ENCODE measurements at places on chromosomes 12 and 14. TPM values are rescaled to one million over a fixed set of nuclear protein-coding genes. Genes with fewer than 3 reads are reported as not detected.

DNA sequence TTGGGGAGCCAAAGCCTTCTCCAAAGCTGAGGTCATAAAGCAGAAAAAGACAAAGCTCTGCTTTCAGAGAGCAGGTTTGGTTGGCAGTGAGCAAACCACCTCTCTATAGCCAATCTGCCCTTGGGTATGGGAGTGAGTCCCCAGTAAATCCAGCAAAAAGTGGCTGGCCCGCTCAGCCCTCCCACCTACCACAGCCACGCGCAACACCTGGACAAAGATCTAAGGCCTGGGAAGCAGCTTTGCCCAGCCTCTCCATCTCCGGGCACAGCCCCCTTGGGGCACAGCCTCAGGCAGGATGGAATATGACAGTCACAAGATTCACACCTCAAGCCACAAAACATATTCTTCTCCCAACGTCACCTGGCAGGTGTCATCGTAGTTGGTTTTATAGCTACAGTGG is 211.7 kb upstream of the EEA1 start:
- H3K36me3 ChIP-seq = no peaks in the 10 kb centered on the region
- no peaks in the 10 kb centered on the region for H3K27me3 ChIP-seq
- H3K4me1 ChIP-seq = peaks cover 31% of the 10 kb centered on the region
- H3K27ac ChIP-seq = no peak overlapping the region

- no peak for DNase-seq
- no peaks in the 10 kb centered on the region for H3K27me3 ChIP-seq
- H3K27ac ChIP-seq = no peak overlapping the region
- peaks cover 16% of the 10 kb centered on the region for H3K4me1 ChIP-seq
- no peaks in the 10 kb centered on the region for H3K36me3 ChIP-seq
These were observed 9.7 kb upstream of the FOS start for GRCh38 chr14:75268633-75269550.

GRCh38 chr14:86052868-86053267 is 522.9 kb downstream of the FLRT2 start:
- H3K36me3 ChIP-seq = no peaks in the 10 kb centered on the region
- no peak overlapping the region for H3K27ac ChIP-seq
- DNase-seq = no peak

GRCh38 chr12:92540782-92541423 is 161.9 kb upstream of the PLEKHG7 start:
- no peaks in the 10 kb centered on the region for H3K36me3 ChIP-seq
- H3K27me3 ChIP-seq = no peaks in the 10 kb centered on the region
- H3K27ac ChIP-seq = no peak overlapping the region
- H3K4me1 ChIP-seq = peaks cover 18% of the 10 kb centered on the region
- DNase-seq = no peak
- H3K4me3 ChIP-seq = no peak overlapping the region

GRCh38 chr14:50551877-50552276 is 8.1 kb upstream of the ATL1 start:
- no peak overlapping the region for H3K27ac ChIP-seq
- H3K4me1 ChIP-seq = no peaks in the 10 kb centered on the region
- H3K36me3 ChIP-seq = no peaks in the 10 kb centered on the region
- DNase-seq = no peak
- H3K4me3 ChIP-seq = no peak overlapping the region

GRCh38 chr12:51994959-51995358 is 11.8 kb upstream of the TAMALIN start:
- H3K27ac ChIP-seq = no peak overlapping the region
- H3K27me3 ChIP-seq = no peaks in the 10 kb centered on the region
- no peak overlapping the region for H3K4me3 ChIP-seq
- no peak for DNase-seq
- no peaks in the 10 kb centered on the region for H3K4me1 ChIP-seq

DNA sequence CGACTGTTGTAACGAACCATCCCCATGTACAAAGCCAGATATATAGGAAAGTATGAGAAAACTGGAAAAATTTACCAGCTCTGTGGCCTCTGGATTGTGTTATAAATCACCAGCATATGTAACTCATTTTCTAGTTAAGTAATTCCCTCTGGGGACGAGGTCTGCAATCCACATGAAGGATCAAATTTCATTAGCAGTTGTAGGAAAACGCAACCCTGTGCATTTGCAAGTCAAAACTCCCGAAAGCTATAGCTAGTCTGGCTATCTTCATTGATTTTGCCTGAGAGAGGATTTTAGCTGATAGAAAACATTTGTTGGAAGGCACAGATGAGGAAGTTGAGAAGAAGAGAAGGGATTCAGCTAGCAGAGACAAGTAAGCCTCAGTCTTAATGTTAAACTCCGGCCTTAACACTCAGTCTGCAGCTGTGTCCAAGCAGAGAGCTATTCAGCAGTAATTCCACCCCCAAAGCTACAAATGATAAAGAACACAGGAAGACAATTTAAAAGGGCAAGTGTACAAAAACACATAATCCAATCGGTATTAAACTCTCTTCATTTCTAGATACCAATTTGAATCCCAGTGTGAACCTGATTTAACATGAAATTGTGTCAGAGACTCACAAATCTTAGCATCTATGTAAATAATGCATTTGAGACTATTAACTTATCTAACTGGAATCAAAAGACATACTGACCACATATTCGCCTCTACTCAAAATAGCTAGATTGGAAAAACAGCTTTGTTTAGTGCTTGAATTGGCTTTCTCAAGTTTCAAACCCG is 54.2 kb upstream of the CERS5 start:
- H3K36me3 ChIP-seq = peaks cover 4% of the 10 kb centered on the region
- peak overlapping the region; percentile 99 for H3K27ac ChIP-seq
- H3K27me3 ChIP-seq = no peaks in the 10 kb centered on the region
- peaks cover 36% of the 10 kb centered on the region for H3K4me1 ChIP-seq

DNA sequence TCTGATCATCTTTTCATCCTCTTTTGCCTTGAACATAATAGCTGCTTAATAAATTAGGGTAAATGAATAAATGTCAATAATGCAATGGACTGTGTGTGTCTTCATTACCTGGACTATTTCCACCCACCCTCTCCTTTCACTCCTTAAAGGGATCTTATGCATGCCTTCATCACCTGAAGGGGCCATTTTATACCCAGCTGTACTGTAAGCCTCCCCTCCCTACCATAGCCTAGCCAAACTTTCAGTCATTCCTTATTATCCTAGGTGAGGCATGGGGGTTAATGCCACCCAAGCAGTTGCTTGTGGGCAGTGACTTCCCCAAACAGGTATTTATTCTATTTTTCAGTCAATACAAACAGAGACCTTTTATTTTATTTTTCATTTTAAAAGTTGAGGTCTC is 127.8 kb upstream of the PARP11 start:
- H3K27me3 ChIP-seq = no peaks in the 10 kb centered on the region
- peaks cover 35% of the 10 kb centered on the region for H3K4me1 ChIP-seq
- no peaks in the 10 kb centered on the region for H3K36me3 ChIP-seq
- no peak for DNase-seq
- no peak overlapping the region for H3K27ac ChIP-seq
- no peak overlapping the region for H3K4me3 ChIP-seq

DNA sequence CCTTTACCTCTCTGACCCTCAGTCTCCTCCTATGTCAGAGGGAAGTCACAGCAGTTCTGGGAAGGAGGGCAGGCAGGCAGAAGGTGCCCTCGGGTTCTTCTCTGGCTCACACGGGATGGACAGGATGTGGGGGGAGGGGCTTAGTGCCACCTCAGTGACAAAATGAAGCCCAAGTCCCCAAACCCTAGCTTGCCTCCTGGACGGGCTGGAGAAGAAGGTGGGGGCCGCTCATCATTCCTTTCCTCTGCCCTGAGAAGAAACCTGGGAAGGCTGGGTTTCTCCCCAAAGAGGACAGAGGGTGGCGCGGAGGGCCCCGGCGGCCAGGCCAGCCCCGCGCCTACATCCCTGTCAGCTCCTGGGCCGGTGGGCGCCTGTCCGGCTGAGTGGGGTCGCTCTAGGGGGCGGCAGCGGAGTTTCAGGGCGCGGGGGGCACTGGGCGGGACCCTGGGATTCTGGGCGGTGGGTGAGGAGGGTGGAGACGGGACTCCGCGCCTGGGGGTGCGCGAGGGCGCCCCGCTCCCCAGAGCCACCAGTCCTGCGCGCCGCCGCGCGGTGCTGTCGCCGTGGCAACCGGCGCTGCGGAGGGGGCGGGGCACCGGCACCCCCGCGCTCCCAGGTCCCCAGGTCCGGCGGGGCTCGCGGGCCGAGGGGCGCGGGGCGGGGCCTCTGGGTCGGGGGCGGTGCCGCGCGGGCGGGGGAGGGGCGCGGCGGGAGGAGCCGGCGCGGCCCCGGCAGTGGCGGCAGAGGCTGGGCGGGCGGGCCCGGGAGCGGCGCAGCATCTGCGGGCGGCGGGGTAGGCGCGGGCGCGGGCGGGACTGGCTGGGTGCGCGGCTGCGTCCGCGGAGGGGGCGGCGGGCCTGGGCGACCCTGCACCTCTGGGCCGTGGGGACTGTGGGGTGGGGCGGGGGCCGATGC is at the start of gene TMEM121:
TMEM121 (plus strand) TSS at position 723 of the 915 bp plus-strand sequence. CDS start 2,252 bp downstream, outside the sequence.
- peaks cover 7% of the 10 kb centered on the region for H3K4me1 ChIP-seq
- H3K36me3 ChIP-seq = no peaks in the 10 kb centered on the region

GRCh38 chr14:28707814-28708213 is 58.8 kb upstream of the FOXG1 start:
- H3K4me3 ChIP-seq = no peak overlapping the region
- no peak for DNase-seq
- no peak overlapping the region for H3K27ac ChIP-seq
- H3K4me1 ChIP-seq = peaks cover 6% of the 10 kb centered on the region

REP15 gene
- polyA plus RNA-seq = 0.59 TPM

TMEM229B gene
- polyA plus RNA-seq = 1.5 TPM

DPPA3 gene
- polyA plus RNA-seq = not detected

COX8C gene
- polyA plus RNA-seq = not detected

B3GNT4 gene
- polyA plus RNA-seq = 2.3 TPM

DIP2B gene
- 29.7 TPM for polyA plus RNA-seq

PTCSC3 gene
- polyA plus RNA-seq = not detected

Data from keratinocyte (primary cell).